ENCODE measurements at places on chromosomes 5 and 9.

DNA sequence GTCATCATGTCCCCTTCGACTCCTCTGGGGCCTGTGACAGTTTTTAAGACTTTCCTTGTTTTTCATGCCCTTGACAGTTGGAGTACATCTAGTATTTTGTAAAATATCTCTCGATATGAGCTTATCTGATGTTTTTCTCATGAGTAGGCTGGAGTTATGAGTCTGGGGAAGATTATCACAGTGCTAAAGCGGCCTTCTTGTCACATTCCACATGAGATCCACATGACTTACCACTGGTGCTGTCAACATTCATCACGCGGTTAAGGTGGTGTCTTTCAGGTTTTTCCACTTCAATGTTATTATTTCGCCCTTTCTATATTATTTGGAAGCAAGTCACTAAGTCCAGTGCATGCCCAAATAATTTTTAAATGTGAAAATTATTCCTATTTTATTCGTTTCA is 17.1 kb upstream of the CAST start:
- no peak for DNase-seq

- no peak for DNase-seq
Measured at GRCh38 chr9:16406526-16407225, 463.8 kb downstream of the BNC2 start.

GRCh38 chr5:100840789-100841188 is 62.3 kb downstream of the ST8SIA4 start:
- no peak for DNase-seq

GRCh38 chr9:29796291-29796952 is 2223.1 kb upstream of the C9orf72 start:
- DNase-seq: no peak

All from left forelimb (tissue), 1 donor.